KBM-7 (cell line): ENCODE measurements at places on chromosomes 4 and X.

DNA sequence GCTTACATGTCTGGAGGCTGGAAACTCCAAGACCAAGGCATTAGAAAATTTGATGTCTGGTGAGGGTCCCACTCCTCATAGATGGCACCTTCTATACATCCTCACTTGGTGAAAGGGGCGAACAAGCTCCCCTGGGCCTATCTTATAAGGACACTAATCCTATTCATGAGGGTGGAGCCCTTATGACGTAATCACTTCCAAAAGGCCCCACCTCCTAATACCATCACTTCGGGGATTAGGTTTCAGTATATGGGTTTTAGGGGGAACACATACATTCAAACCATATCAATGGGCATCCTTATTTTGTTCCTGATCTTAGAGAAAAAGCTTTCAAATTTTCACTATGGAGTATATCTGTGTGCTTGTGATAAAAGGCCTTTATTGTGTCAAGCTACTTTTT lies 39.0 kb upstream of the ALG13 start:
- DNase-seq: no peak

GRCh38 chrX:18707426-18708049 lies at the start of gene PPEF1:
Gene PPEF1, plus strand, starts transcription at chrX:18707645. Its CDS starts 136 bp downstream, at chrX:18707781.
- peak; percentile 61 for DNase-seq

DNA sequence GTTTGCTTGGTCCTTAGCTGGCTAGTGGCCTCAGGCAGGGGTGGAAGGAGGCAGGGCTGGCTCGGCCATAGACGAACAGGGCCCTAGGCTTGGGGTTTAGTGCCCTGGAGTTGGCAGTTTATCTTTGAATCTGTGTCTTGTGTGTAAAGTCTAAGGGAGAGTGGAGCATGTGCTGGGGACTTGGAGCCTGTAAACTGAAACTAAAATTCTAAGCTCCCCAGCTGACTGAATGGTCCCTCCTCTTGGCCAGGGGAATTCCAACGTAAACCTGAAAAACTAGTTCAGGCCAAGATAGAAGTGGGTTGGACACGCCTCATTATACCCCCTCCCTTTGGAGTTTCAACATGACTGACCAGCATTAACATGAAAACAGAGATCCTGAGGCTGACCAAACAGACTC lies 46.1 kb upstream of the GPR78 start:
- DNase-seq: no peak

DNA sequence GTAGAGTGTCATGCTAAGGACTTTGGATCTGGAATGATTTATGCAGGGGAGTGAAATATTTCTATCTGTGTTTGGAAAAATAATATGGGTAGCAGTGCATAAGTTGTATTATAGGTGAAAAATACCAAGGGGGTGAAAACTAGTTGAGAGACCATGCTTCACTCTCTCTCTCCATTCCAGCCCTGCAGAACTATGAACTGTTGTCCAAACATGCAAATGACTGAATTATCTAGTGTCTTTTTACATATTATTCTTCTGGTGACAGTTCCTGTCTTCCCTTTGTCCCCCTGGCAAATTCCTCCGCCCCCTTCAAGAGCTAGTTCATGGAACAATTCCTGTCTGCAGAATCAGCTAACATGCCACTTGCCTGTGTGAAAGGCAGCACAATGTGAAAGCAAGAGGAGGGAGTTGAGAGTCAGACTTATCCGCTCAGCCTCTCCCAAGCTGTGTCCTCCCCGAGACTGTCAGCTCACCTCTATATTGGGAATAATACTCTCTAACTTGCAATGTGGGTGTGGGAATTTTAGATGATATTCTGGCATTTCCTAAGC lies 2.3 kb downstream of the PF4 start:
- DNase-seq: no peak

DNA sequence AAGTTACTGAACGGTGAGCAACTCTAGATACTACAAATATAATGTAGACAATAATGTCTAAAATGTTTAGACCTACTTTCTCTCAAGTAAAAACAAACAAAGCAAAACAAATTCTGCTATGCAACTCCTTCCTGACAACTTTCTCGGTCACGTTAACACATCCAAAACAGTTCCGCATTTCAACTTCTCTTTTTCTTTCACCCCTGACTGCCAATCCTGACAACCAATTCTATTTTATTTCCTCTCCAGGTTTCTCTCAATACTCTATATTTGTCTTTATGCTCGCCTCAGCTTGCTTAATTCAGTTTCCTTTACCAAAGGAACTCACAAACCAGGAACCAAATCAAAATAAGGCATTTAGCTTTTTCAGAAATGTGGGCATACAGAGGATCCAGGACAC lies 513.0 kb downstream of the FSTL5 start:
- peak; percentile 96 for DNase-seq

DNA sequence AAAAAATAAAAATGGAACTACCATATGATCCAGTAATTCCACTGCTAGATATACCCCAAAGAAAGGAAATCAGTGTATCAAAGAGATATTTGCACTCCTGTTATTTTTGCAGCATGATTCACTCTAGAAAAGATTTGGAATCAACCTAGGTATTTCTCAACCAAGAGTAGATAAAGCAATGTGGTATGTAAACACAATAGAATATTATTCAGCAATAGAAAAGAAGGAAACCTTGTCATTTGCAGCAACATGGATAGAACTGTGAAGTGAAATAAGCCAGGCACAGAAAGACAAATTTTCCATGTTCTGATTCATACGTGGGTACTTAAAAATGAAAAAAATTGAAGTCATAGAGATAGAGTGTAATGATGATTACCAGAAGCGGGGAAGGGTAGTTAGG lies 362.3 kb upstream of the EPHA5 start:
- DNase-seq: no peak

DNA sequence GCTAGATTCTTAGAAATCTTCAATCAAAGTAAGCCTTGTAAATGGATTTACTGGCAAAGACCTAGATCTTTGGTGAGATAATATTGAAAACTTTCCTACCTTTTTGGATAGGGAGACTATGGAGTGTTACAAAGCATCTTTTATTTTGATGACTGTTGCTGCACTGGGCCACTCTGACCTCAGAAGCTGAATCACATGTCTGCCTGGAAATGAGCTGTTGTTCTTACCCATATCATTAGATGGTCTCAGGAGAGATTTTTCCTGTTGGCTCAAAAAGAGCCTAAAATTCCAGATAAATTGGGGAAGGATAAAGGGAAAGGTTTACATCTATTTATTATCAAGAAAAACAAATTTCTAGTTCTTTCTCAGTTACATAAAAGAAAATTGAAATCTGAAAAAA lies 127.5 kb upstream of the BMP3 start:
- DNase-seq: no peak

DNA sequence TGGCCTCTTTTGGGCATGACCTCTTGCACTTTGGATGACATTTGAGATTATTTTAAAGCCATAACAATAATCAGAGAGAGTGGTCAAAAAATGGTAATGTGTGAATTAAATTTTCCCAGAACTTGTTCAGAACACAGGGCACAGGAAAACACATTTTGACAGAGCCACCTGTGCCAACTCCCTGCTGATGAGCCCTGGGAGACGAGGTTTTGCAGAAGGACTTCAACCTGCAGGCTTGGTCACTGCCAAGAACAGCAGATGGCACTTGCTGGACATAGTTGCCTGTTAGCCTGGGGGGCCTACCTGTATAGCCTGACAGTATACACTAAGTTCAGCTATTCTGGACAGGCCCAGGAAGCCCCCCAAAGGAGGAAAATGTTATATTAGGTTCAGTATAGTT lies 277.8 kb upstream of the EMCN start:
- no peak for DNase-seq

DNA sequence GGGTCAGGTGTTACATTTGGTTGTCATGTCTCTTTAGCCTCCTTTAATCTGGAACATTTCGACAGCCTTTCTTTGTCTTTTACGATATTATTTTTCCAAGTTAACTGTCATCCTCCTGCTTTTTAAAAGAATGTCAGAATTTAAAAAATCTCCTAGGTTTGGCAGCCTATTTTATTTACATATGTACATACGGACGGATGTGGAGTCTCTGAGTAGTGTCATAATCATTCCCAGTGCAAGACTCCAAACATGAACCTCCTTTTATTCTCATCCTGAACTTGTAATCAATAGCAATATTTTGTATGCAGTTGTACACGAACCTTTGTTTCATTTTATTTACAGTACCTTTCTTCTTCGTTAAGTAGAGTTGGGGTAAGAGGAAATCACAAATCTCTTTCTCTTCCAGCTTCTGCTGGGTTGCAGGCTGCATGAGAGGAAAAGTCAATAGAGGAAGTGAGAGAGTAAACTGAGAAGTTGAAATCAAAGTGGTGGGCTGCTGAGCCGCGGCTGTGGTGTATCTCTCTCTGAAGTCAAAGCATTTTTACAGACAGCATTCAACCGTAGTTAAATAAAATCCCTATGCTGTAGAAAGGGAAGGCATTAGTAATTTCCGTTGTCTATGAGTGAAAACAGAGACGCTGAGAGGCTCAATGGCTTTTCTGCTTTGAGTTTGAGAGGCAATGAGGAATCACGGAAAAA lies 53.9 kb upstream of the RPS6KA3 start:
- DNase-seq: peak; percentile 89

DNA sequence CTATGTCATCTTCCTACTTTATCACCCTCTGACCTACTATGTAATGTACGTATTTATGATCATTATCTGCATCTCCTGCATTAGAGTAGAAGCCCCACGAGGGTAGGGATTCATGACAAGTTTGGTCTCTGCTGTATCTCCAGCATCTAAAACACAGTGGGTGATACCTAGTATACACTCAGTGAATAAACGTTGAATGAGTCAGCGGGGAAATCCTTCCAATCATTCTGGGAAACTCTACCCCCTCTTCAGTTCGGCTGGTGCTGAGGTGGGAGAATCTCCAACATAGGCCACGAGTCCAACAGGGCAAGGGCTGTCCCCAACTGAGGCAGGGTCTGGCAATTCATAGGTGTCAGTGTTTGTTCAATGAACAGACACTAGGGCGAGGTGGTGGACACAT lies 74.4 kb upstream of the EFNB1 start:
- no peak for DNase-seq

DNA sequence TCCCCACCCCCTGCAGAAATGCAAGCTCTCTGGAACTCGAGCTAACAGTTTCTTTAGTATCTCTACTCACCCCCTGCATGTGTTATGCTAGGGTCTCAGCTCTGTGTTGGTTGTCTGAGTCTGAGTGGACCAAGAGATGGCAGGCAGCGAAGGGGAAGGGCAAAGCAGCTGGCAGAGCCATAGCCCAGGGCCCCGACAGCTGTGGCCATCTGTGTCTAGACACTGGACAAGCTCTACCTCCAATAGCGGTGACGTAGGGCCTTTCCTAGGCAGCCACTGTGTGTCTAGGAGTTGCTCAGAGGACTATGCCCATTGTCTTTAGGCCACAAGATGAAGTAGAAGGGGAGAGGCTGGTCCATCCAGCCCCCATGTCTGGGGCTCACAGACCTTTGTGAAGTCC lies 79.2 kb downstream of the EFNB1 start:
- no peak for DNase-seq

DNA sequence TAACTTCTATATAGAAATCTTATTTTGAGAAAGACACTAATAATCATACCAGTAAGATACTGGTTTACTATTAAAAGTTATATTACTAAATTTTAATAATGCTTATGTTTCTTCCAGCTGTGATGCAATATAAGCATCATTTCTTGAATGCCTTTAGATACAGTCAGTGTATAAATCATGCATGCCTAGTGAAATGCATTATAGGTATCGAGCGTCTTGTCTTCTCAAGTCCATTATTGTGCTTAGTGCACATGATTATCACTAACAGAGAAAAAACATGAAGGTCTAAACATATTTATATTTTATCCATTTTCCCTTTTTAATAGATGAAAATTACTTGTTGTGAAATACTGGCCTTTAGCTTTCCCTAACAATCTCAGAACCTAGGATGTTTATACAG lies 1021.5 kb upstream of the AGA start:
- no peak for DNase-seq

GRCh38 chrX:27276751-27277150 lies 186.4 kb downstream of the PPP4R3C start:
- no peak for DNase-seq

- DNase-seq: no peak
Observed at GRCh38 chr4:80417019-80417418, 81.5 kb downstream of the CFAP299 start.

DNA sequence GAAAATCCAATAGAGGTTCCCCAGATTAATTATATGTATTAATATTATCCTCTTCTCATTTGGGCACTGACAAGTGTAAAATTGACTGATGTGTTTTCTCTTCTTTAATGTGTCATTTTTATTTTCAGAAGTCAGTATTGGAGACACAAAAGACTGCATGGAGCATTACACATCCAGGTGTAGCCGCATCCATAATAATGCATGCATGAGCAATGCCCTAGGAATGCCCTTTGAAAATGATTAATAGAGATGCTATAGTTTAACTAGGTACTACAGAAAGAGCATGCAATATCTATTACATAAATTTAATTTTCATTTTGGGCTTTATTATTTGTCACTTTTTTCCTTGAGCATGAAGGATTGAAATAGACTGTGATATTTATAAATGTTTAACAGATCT lies 509.9 kb downstream of the SPOCK3 start:
- DNase-seq: no peak

DNA sequence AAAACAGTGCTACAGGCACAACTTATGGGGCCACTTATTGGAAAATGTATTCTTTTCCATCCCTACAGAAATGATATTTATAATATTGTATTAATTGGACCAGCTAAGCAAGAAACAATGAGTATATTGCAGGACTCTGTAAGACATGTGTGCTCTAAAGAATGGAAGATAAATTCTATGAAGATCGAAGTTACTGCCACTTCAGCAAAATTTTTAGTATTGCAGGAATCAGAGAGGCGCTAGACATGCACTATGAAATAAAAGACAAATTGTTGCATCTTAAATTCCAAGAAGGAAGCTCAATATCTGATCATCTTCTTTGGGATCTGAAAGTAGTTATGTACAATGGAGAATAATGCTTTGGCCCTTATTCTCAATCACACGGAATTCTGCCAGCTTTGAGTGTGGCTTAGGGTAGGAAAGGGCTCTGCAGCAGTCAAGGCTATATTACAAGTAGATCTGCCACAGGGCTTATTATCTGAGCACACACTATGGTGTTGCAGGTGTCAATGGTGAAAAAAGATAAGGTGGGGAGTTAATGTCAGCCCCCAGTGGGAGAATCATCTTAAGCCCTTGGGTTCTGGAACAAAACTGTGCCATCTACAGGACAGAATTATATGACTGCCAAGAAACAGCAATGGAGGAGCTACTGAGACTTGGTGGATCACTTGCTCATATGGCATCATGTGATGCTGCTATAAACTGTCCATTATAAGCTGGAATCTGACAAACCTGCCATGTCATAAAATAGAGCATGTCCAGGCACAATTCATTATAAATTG lies 334.0 kb upstream of the NDST3 start:
- peak; percentile 24 for DNase-seq

DNA sequence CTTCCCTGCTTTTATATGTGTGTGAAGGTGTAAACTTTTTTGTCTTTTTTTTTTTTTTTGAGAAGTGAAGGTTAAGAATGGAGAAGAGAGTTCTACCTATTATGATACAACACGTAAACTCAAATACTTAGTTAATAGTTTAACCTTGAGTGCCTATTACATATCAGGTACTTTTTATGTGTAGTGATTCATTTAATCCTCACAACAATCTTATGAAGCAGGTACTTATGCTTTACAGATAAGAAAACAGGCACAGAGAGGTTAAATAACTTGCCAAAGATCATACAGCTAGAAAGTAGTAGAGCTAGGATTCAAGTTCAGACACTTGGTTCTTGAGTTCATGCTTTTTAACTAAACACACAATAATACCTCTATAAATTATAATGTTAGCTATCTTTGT lies 107.4 kb downstream of the THOC2 start:
- no peak for DNase-seq

GRCh38 chr4:1315836-1316536 lies 26.3 kb downstream of the MAEA start:
- no peak for DNase-seq

- no peak for DNase-seq
Observed at GRCh38 chr4:1417522-1418390, 11.5 kb upstream of the NKX1-1 start.
